ENCODE measurements at places on chromosomes 3 and 15.

DNA sequence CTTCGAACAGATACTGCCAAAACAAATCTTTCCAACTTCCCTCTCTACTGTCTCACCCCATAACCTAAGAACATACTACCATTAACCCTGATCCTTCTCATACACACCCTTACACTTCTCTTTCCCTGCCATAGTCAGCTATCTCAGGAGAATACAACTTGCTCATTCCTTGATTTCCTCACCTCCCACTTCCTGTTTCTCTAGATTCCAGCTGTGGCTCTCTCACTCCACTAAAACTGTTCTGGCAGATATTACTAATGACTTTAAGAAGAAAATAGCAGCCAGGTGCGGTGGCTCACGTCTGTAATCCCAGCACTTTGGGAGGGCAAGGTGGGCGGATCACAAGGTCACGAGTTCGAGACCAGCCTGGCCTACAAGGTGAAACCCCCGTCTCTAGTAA lies 4.6 kb downstream of the LSG1 start:
- no peak for DNase-seq

GRCh38 chr3:24315971-24316370 lies 178.7 kb downstream of the THRB start:
- DNase-seq: no peak

DNA sequence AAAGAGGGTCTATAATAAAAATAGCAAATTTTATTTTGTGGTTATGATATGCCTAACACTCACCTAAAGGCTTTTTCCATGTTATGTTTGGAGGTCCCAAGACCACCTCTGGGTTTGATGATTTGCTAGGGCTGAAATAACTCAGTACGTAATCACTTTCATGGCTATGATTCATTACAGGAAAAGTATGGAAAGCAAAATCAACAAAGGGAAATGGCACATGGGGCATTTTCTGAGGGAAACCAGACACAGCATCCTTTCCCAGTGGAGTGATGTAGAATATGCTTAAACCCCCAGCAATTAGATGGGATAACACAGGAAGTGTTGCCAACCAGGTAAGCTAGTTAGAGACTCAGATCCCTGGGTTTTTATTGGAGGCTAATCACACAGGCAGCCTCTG lies 701.6 kb upstream of the CBLB start:
- DNase-seq: no peak

DNA sequence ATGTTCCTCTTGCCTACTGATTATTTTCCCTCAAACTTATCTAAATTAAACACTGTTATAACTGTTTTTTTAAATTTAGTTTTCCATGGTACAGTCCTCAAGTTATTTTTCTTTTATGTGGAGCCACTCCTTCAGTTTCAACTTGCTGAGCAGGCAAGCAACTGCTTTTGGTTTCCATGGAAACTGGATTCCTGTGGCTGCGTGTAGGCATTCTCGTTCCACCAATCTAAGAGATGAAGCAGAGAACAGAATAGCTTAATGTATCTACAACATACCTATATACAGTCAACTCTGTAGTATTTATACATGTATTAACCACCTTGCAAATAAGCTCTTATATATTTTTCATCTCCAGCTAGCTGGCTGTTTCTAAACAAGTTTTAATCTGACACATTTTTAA lies 25.8 kb upstream of the ANXA2 start:
- DNase-seq: no peak

DNA sequence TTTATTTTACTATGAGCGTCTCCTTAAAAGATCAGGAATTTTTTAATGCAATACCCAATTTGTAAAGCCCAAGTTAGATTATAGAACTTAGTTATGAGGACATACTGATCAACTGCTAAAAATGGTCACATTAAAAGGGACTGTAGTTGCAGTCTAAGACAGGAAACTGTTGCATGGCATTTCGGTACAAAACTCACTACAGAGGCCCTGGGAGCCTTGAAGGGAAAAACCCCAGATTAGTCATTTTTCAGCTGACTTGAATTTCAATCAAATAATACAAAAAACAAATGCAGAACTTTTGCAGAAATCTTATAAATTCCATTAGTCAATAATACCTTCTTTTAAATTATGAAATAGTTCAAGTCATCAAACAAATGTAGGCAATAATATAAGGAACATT lies 6.9 kb upstream of the PTX3 start:
- DNase-seq: no peak

DNA sequence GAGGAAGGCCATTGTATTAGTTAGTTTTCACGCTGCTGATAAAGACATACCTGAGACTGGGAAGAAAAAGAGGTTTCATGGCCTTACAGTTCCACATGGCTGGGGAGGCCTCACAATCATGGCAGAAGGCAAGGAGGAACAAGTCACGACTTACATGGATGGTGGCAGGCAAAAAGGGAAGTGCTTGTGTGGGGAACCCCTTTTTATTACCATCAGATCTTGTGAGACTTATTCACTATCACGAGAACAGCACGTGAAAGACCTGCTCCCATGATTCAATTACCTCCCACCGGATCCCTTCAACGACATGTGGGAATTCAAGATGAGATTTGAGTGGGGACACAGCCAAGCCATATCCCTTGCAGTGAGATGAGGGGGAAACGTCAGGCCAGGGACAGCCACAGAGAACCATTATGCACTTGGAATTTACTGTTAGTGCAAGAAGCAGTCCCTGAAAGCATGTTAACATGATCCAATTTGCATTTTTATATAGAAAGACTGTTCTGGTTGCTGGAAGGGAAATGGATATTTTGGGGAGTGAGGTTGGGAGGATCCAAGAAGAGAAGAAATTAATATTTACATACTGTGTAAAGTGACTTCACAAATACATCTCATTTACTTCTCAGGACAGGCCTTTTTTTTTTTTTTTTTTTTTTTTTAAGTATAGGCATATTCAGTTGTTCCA lies 87.1 kb downstream of the ARNT2 start:
- no peak for DNase-seq

DNA sequence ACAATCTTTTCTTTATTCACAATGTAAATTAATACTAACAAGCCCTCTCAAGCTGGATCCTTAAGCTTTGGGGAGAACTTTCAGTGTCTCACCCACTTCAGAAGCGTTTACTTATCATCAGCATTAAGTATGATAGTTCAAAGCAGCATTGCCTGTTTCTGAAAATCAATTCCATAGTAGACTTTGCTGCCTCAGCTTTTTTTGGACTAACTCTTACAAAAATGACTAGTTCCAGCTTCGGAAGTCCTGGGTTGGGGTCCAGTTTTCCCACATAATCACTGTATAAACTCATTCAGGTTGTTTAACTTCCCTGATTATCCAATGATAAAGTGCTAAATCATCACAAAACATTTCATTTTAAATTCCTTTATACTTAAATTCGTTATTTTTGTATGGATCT lies 114.4 kb downstream of the NR2F2 start:
- no peak for DNase-seq

DNA sequence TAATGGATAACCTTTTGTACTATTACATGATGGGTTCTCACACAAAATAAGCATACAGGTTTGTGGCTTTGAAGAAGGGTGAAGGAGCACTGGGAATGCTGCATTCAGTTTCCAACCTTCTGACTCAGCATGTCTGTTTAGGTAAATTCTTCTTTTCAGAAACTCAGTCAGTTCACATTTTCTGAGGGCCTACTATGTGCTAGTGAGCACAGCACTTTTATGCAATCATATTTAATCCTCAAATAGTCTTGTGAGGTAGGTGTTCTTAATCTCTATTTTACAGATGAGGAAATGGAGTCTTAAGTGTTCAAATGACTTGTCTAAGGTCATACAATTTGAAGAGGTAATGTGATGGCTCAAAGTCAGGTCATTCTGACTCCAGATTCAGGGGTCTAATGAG lies 41.2 kb downstream of the ISL2 start:
- DNase-seq: no peak

- DNase-seq: no peak
Measured at GRCh38 chr3:77566055-77566454, 526.2 kb downstream of the ROBO2 start.

DNA sequence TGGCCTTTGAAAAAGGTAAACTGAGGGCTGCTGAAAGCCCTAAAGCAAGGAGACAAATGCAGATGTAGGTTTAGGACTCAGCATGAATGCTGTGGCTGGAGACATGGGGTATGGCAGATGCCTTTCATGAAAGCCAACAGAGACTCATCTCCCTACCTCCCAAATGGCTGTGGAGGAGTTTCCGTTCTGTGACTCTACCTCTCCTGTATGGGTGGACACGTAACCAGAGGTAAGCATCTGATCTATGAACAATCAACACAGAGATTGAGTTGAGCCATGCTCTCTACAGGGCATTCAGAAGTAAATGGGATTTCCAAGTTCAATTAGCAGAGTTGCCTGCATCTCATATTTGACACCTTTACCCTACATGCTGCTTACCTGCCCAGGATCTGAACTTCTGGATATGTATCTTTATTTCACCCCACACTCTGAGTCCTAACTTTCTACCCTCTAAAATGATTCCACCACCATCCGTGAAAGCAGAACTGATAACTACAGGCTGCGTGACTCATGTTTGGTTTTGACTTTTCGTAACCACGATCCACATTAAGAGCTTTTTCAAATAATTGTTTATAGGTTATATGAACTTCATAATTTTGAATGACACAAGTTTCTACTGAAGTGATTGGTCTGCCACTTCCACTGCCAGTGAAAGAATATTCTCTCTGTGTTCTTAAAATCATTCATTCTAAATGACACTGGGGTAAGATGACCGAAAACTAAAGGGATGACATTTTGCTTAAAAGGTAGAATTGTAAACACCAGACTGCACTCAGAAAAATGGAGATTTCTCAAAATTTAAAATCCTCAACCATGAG lies 1058.7 kb downstream of the FHIT start:
- DNase-seq: no peak

GRCh38 chr3:127535106-127535785 lies 55.3 kb downstream of the TPRA1 start:
- DNase-seq: no peak

DNA sequence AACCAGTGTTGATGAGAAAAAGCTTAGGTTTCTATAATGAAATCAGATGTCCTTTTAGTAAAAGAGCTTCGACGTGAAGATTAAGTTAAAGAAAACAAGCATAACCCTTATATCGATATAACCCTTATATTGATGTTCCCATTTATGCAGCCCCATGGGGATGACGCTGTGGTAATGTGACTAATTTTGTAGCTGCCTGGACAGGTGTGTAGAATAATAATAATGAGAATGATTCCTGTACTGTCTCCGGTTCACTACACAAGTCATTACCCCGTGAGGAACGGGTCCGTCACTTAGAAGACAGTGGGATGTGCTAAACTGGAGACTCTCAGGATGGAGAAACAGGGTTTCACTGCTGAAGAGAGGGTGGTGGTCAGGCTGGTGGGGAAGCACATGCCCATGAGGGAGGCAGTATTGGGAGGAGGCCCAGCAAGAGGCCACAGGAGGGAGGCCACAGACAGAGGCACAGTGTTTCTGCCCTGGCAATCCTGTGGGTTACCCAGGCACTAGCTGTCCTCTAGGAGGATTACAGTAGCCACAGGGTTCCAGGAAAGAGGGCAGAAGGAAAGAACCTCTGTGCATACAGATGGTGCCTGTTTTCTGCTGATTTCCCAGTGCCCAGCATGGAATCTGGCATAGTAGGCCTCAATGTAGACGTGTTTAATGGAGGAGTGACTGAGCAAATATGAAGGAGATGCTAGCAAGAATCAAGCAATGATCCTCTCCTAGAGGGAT lies 191.1 kb upstream of the TSC22D2 start:
- DNase-seq: no peak

- no peak for DNase-seq
Measured at GRCh38 chr3:57942388-57942787, 65.8 kb upstream of the FLNB start.

- DNase-seq: no peak
Measured at GRCh38 chr3:82596805-82597204, 835.4 kb upstream of the GBE1 start.

GRCh38 chr3:26369133-26369532 lies 253.4 kb upstream of the LRRC3B start:
- no peak for DNase-seq

DNA sequence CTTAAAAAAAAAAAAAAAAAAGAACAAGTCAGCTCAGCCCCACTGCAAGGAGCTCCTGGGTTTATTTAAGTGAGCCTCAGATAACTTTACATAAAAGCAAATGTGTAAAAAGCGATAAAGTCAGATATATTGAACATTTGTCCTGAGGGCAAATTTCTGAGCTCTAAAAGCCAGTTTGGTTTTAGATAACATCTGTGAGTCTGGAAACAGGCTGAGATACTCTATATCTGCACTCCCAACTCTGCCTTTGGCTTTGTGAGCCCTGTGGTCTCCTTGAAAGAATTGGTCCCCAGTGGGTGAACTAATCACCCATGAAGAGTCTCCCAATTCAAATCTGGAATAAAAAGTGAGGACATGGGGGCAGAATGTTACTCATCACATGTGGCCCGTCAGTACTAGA lies 104.6 kb downstream of the APBA2 start:
- no peak for DNase-seq

GRCh38 chr15:60590935-60591495 lies 112.1 kb upstream of the ICE2 start:
- DNase-seq: no peak

DNA sequence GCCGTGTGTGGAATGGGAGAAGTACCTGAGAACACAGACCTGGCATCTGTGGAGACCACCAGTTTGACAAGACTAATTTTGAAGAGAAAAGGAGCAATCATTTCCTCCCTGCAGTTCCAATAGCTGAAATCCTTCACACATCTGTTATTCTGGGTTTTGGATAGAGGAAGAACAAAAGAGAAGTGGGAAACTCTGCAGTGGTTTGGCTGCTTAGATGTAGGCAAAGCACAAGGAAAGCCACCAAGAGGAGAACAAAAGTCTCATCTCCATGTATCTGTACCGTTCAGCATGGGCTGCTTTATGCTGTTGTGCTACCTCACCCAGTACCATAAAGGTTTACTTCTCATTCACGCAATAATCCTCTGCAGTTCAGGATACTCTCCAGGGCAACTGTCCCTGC lies 153.1 kb upstream of the COL8A1 start:
- no peak for DNase-seq

GRCh38 chr15:101807345-101807945 lies 4.1 kb downstream of the OR4F6 start:
- DNase-seq: no peak

- no peak for DNase-seq
Measured at GRCh38 chr15:62985768-62986167, 56.8 kb upstream of the TPM1 start.

GRCh38 chr3:32508711-32509110 lies 6.1 kb upstream of the CMTM6 start:
- DNase-seq: no peak

GRCh38 chr3:124965413-124965812 lies 30.9 kb upstream of the MUC13 start:
- DNase-seq: no peak

- no peak for DNase-seq
Measured at GRCh38 chr15:94164202-94164807, 67.1 kb upstream of the MCTP2 start.

- no peak for DNase-seq
Measured at GRCh38 chr3:4493941-4494894, 1.1 kb downstream of the ITPR1 start.

DNA sequence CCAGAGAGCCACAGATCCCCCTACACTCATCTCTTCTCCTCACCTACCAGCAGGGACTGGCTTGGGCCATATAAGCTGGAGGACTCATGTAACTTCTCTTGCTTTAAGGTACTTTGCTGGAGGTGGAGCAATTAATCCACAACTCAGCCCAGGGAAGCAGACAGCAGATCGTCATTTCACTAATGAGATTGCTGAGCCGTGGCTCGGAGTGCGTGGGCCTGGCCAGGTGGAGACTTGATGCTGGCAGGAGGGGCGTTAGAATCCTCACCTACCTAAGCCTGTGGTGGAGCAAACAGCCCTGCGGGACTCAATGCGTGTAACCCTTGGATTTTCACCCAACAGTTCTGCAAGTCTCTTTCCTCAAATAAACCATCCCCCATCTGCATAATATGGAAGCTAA lies 253.2 kb downstream of the RORA start:
- no peak for DNase-seq
